CD4-positive, CD25-positive, alpha-beta regulatory T cell (primary cell): ENCODE measurements at places on chromosomes 5 and 9. TPM values are rescaled to one million over a fixed set of nuclear protein-coding genes. Genes with fewer than 3 reads are reported as not detected.

DNA sequence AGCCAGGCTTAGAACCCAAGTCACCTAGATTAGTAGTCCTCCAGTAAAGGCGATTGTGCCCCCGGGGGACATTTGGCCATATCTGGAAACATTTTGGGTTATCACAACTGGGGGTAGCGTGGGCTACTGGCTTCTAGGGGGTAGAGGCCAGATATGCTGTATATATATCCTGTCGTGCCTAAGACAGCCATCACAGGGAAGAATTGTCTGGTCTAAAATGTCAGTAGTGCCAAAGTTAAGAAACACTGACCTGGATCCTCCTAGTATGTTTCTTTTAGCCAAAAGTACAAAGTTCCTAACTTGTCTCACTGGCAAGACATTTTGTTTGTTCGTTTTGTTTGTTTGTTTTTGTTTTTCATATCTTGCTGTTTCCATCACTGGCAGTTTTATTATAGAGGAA, 13.8 kb downstream of the RABEPK start:
- DNase-seq = no peak

GRCh38 chr9:98202252-98202651, 9.8 kb upstream of the CORO2A start:
- DNase-seq = no peak

GRCh38 chr9:20466328-20467008, 155.8 kb downstream of the MLLT3 start:
- no peak for DNase-seq

DNA sequence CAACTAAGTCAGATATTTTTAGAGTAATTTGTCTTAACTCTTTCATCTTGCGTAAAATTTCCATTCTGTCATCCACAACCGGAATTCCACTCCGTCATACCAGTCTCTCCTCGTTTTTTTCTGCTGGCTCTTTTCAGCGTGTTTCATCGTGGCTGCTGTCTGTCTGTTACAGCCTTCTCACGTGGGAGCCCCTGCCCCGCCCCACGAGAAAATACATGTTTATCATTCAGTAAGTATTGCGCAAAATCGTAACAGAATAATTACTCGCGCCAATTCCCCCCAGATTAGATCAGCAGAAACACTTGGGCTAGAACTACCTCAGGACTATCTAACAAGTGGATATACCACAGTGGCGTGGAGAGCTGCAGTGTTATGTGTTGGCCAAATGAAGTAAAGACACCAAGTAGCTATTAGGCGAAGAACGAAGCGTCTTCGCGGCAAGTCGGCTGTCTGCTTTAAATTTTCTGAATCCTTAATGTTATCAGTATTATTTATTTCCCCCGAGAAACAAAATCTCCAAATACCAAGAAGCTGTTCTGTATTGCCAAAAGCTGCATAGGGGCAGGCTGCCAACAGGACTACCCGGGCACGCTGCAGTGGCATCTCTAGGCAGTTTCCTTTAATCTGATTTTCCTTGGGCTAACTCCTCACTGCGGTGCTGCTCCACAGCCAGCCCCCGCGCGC, 566 bp upstream of the FOCAD start:
- DNase-seq = peak; percentile 52

DNA sequence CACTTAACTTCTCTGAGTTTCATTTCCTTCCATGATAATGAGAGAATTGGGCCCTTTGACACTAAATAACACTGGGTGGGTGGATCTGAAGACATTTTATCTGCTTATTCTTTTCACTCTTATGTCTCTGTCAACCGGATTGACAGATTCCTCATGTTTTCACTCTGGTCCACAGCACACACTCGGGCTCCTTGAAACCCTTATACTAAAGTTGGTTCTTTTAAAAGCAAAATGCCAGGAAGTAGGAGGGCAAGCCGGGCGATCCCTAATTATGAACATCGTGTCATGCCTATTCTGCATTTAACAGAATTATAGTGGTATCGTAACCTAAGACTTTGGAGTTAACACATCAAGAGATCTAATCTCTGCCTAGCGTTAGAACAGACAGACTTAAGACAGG, 28.2 kb upstream of the CREBRF start:
- DNase-seq = no peak

- DNase-seq = no peak
Measured at GRCh38 chr5:75460532-75460931, 50.9 kb downstream of the CERT1 start.

DNA sequence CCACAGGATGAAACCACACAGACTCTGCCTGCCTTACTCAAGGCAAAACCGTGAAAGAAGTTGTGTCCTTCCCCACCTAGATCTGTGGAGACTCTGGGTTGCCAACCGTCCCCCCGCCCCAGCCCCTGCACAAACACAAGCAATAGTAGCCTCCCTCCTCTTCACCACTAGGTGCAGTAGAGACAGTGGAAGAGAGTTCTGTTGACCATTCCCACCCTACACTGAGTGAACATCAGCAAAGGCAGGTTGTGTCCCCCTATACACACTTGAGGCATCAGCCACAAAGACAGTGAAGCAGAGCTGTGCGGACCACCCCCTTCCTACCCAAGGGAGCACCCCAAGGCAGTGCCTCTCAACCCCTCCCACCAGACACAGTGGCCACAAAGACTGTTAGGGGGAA, 223.7 kb upstream of the NFIL3 start:
- DNase-seq = no peak

DNA sequence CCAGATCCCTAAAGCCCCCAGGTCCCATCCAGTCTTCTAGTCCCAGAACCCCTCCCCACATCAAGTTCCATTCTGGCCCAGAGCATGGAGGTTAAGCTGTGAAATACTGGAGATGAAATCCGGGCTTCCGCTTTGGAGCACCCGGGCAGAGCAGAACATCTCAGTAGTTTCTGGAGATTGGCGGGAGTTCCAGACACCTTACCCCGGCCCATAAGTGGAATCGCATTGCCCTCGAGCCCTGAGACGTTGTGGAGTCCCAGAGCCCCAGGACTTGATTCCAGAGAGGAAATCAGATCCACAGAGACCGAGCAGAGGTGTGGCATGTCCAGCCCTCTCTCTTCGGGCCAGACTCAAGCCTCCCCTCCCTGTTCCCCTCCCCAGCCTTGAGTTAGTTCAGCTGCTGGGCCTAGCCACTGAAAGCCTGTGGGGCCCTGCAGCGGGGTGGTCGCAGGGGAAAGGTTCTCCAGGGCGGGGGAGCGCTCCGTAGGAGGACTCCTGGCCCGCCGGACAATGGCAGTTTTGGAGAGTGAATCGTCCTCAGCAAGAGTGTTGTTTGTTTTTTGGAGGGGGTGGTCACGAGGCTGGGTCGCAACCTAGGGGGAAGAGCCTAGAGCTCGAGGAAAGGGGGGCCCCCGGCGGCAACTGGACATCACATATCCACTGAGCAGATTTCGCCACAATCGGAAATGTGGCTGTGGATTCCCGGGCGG, 1.0 kb upstream of the PAX5 start:
- DNase-seq = no peak

GRCh38 chr5:57817001-57817453, 334.4 kb upstream of the ACTBL2 start:
- no peak for DNase-seq

DNA sequence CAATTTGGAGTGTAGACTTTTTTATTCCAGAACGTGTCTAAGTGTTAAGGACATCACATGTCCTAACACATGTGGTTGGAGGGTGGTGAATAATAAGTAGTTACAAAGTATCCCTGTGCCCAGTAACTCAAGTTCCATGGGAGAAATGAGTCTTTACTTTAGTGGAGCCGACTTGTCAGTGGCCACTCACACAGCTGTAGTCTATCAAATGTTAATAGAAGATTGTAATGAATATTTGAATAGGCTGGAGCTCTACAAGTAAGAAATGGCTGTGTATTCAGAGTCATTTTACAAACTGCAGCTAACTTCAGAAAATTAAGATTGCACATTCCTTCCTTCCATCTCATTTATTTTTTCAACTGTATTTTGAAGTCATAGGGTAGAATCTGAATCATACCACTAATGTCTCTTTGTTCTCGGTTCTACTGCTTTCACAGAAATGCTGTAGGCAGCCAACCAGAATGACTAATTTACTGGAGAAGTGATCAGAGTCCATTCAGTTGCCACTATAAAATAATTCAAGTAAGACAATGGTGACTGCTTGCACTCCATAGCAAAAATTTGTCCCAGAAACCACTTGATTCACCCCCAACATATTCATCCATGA, 394.8 kb downstream of the NR2F1-AS1 start:
- no peak for DNase-seq

DNA sequence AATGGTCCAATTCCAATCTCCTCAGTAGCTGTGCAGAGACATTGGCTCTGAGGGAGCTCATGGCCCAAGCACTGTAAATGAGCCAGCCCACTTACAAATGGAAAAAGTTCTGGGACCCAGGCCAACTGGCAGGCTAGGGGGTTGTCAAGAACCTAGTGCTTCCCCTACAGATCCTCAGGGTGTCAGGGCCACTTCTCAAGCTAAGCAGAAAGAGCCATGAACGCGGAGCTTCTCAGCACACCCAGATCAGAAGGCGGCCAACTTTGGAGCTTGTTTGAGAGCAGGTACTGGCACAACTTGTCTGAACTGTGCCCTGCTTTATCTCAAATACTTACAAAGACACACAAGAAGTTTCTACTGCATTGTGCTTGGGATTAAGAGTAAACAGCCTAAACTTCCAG, 17.5 kb downstream of the TLE1 start:
- no peak for DNase-seq

GRCh38 chr9:131113655-131114054, 11.7 kb upstream of the NUP214 start:
- DNase-seq = no peak

DNA sequence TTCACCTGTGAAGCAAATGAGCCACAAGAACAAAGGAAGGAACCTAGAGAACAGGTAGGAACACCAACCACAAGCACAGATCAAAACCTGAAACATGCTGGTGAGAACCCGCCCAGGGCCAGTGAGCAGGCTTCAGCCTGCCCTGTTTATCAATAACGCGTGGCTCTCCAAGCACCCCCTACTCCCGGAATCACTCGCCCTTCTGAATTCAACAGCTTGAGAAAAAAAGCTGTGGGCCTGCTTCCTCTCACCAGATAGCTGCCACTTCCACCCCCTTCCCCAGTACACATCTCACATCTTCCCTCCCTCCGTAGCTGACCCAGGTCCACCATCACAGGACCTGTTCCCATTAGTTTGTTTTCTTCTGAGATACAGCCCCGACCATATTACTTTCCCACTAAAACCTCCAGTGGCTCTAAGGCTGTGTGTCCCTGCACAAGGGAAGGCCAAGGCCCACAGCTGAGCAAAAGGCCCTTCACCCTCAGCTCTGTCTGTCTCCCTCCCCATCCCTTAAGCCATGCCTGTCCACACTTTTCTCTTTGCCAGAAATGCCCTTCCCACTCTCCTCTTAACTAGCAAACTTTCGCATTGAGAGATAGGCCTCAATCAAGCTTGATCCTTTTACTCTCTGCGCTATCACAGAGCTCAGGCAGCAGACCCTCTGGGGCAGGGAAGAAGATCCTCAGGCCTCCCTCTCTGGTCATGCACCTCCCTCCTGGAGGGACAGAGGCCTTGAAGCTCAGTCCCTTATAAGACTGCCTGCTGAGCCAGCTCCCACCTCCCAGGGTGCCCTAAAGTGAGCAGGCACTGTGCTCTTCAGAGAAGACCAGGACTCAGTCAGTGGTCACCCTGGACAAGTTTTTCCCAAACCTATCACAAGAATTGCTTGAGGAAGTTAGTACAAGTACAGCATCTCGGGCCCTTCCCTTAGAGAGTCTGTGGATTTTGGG, 30.1 kb downstream of the B4GALT1 start:
- DNase-seq = no peak

DNA sequence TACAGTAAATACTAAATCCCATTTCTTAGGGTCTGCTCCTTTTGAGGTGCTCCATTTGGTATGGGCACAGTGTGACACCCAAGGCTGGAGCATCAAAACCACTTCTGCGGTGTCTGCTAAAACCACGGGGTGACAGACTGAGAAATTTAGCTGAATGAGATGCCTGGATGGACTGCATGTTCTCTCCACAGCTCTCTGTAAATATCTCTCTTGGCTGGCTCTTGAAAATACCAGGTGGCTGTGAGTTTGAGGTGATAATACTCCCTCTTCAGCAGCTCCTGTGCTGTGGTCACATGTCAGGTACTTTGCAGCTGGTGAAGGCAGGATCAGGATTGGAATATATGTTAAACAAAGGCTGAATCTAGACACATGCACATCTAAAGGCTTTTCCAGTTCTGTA, 93.7 kb upstream of the SIMC1 start:
- DNase-seq = no peak

GRCh38 chr9:134294153-134295071, 31.8 kb upstream of the RXRA start:
- DNase-seq = no peak

DNA sequence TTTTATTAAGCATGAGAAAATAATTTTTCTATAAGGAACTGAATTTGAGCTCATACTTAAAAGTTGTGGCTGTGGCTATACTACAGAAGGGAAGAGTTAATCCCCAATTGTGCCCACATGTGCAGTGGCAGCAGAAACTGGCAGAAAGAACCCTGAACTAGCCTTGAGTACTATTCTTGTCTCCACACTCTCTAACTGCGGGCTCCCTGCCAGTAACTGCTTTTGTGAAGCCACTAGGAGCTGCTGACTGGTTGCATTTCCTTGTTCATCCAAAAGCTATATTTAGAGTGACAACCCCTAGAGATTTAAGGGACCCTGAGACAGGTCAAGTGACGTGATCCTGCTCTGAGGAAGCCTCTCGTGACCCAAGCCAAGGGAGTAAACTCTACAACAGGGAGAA, 238.6 kb downstream of the ELAVL2 start:
- DNase-seq = no peak

DNA sequence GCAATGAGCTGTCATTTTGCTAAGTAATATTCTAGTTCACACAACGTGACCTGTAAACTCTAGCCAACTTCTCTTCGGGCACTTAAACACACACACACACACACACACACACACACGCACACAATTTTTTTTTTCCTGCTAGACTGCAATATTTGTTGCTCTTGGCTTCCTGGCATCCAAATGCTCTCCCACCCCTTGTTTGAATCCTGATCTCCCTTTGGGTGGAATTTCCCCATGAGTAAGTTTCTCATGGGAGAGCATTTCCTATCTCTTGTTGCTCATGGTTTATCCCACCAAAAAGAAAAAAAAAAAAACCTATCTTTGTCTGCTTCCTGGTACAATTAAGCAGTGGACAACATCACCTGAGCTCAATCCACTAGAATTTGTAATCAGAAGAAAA, 54.7 kb upstream of the TSLP start:
- no peak for DNase-seq

- DNase-seq = peak; percentile 41
Measured at GRCh38 chr5:139470821-139471300, at the start of gene SMIM33. Gene SMIM33, plus strand, starts transcription at chr5:139471004. Its CDS starts 118 bp downstream, at chr5:139471122.

The EHMT1 gene
- total RNA-seq = 142 TPM

The ALDOB gene
- not detected for total RNA-seq

The FAM151B gene
- total RNA-seq = 0.32 TPM

The PKD2L2 gene
- total RNA-seq = not detected

The SCAI gene
- total RNA-seq = 11.3 TPM

The SAXO1 gene
- 0.30 TPM for total RNA-seq

The GAPVD1 gene
- 65.4 TPM for total RNA-seq

The NR2F1 gene
- total RNA-seq = not detected

The CCDC152 gene
- 1.3 TPM for total RNA-seq

The TICAM2 gene
- 0.67 TPM for total RNA-seq

The NDFIP1 gene
- total RNA-seq = 109 TPM

The PPP3R2 gene
- total RNA-seq = not detected

The ZNF346 gene
- total RNA-seq = 24.2 TPM

The SAPCD2 gene
- total RNA-seq = 1.2 TPM
